ENCODE measurements at places on chromosomes 4 and X. TPM values are rescaled to one million over a fixed set of nuclear protein-coding genes. Genes with fewer than 3 reads are reported as not detected.

The TLR8 gene
- total RNA-seq: not detected

The RNF4 gene
- 87.0 TPM for total RNA-seq

The MECP2 gene
- 31.5 TPM for total RNA-seq

The NEXMIF gene
- not detected for total RNA-seq

The BLOC1S4 gene
- total RNA-seq: 11.8 TPM

The PDHA2 gene
- total RNA-seq: not detected

The PAGE2 gene
- not detected for total RNA-seq

The ADGRG2 gene
- not detected for total RNA-seq

The ETNPPL gene
- not detected for total RNA-seq

The MORF4L2 gene
- total RNA-seq: 866 TPM

The IGBP1 gene
- total RNA-seq: 160 TPM

The GYG2 gene
- total RNA-seq: 18.2 TPM

The PAGE2B gene
- total RNA-seq: not detected

The LEF1 gene
- 0.44 TPM for total RNA-seq

The RNF212 gene
- total RNA-seq: 0.72 TPM

The LAMP2 gene
- total RNA-seq: 146 TPM

The GABRB1 gene
- total RNA-seq: not detected

The EGF gene
- 0.22 TPM for total RNA-seq

The SMIM10L2A gene
- total RNA-seq: not detected

The PKD2 gene
- total RNA-seq: 162 TPM

The PPP1R2C gene
- total RNA-seq: not detected

The PLXNB3 gene
- 4.6 TPM for total RNA-seq

The AWAT2 gene
- not detected for total RNA-seq

The BEX5 gene
- total RNA-seq: not detected

The GAGE1 gene
- total RNA-seq: not detected

The UBQLN2 gene
- 11.6 TPM for total RNA-seq

The GPM6B gene
- total RNA-seq: not detected

The RAB9B gene
- total RNA-seq: not detected

The MAD2L1 gene
- 0.88 TPM for total RNA-seq

The ZNF157 gene
- total RNA-seq: under 0.01 TPM

The SPANXB1 gene
- total RNA-seq: not detected

The ASB11 gene
- not detected for total RNA-seq

The TEX13B gene
- not detected for total RNA-seq

The SNCA gene
- 7.9 TPM for total RNA-seq

The GAGE2A gene
- total RNA-seq: not detected

The MAGEE2 gene
- not detected for total RNA-seq

The QRFPR gene
- not detected for total RNA-seq

The HSFX2 gene
- 0.14 TPM for total RNA-seq

The TMSB15C gene
- total RNA-seq: 0.22 TPM

The KLB gene
- total RNA-seq: under 0.01 TPM

The LINC00632 gene
- 5.3 TPM for total RNA-seq

The TLR2 gene
- 0.29 TPM for total RNA-seq

The EMCN gene
- not detected for total RNA-seq

The SRD5A3 gene
- total RNA-seq: 7.0 TPM

The ARR3 gene
- not detected for total RNA-seq

The PROM1 gene
- 0.14 TPM for total RNA-seq

The PARM1 gene
- 12.9 TPM for total RNA-seq

The MTCP1 gene
- total RNA-seq: 1.9 TPM

The SAGE1 gene
- total RNA-seq: not detected

The SYTL5 gene
- 1.5 TPM for total RNA-seq

The C4orf36 gene
- 0.86 TPM for total RNA-seq

The RASSF6 gene
- 0.14 TPM for total RNA-seq

The SPANXA1 gene
- total RNA-seq: not detected

The P2RY4 gene
- 0.14 TPM for total RNA-seq

The TBC1D9 gene
- 18.0 TPM for total RNA-seq

Data from placental pericyte (primary cell).